Activated T-helper 2 cell treated with anti-CD3 and anti-CD28 coated beads, Interferon-gamma antibody, Interleukin-2, Interleukin-4, amounts not matched to agents 10 μg/mL and 5 μg/mL and 100 μg/mL, durations not matched to agents 14 hours and 24 hours and 36 hours (primary cell): ENCODE measurements at places on chromosomes 7 and 10. TPM values are rescaled to one million over a fixed set of nuclear protein-coding genes. Genes with fewer than 3 reads are reported as not detected.

TNKS2 gene
- 27.2 and 28.1 TPM in 2 replicates for total RNA-seq

TMEM196 gene
- not detected in 2 replicates for total RNA-seq

PKD2L1 gene
- not detected in 2 replicates for total RNA-seq

OR6B1 gene
- not detected in 2 replicates for total RNA-seq

SH2B2 gene
- total RNA-seq = 1.8 and 1.9 TPM in 2 replicates

LARP4B gene
- total RNA-seq = 137 and 152 TPM in 2 replicates

ARHGEF35 gene
- total RNA-seq = 3.6 and 4.1 TPM in 2 replicates

TMEM254 gene
- total RNA-seq = 11.4 and 12.6 TPM in 2 replicates

- no peak overlapping the region for H3K27ac ChIP-seq
- H3K36me3 ChIP-seq = peaks cover 3% of the 10 kb centered on the region
- no peak for DNase-seq
Observed at GRCh38 chr7:25173184-25173583, 48.1 kb upstream of the CYCS start.

DNA sequence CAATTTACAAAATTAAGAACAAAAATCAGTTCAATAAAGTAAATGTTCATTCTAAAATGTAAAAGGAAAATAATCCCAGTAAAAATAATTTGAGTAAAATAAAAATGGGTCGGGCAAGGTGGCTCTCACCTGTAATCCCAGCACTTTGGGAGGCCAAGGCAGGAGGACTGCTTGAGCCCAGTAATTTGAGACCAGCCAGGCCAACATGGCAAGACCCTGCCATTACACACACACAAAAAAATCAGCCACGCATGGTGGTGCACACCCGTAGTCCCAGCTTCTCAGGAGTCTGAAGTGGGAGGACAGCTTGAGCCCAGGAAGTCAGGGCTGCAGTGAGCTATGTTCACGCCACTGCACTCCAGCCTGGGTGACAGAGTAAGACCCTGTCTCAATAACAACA lies 34.4 kb downstream of the CNOT4 start:
- peaks cover 9% of the 10 kb centered on the region for H3K4me1 ChIP-seq
- H3K27ac ChIP-seq = no peak overlapping the region
- no peak for DNase-seq
- H3K4me3 ChIP-seq = no peak overlapping the region
- H3K27me3 ChIP-seq = no peaks in the 10 kb centered on the region
- peaks cover 19% of the 10 kb centered on the region for H3K36me3 ChIP-seq

DNA sequence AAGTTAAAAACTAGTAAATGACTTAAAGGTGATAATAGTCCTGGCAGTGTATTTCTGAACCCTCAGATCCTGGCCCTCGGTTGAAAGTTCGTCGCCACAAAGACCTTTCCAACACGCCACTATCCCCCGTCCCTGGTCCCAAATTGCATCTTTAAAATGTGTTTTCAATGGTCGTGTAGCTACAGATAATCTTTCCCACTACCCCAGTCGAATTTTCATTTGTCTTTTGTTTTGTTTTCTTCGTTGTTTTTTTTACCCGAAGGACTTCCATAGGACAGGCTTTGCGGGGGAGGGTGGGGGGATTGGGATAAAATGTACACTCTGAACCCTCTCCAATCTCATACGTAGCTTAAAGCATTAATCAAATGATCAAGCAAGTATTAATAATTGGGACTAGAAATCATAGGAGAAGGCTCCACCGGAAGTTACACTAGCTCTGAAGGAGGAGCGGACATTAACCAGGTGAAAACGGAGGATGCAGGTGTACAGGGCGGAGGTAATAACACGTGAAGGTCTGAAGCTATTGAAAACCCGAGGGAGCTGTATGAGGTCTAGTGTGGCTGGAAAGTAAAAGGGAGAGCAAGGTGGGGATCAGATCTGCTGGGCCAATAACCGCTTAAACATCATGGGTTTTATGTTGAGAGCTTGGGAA lies 32.8 kb upstream of the PHF14 start:
- peaks cover 14% of the 10 kb centered on the region for H3K4me1 ChIP-seq
- DNase-seq = no peak
- H3K4me3 ChIP-seq = no peak overlapping the region
- H3K27me3 ChIP-seq = no peaks in the 10 kb centered on the region

DNA sequence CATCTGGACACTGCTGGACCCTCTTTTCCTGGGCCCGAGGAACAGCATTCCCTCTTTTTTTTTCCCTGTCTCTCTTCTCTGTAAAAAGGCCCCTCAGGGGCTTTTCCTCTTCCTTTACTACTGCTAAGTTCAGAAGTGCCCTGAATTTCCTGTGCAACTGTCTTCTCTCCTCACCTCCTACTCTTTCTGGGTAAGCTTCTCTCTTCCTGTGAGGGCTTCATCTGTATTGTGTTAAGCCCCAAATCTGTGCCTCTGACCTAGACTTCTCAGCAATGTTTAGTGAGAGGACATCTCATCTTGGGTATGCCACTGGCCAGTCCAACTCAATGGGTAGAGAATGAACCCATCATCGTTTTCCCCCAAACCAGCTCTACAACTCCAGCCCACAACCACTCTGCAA lies 174.2 kb downstream of the PTEN start:
- no peak for DNase-seq
- H3K27ac ChIP-seq = peak overlapping the region; percentile 9
- peaks cover 2% of the 10 kb centered on the region for H3K27me3 ChIP-seq
- no peak overlapping the region for H3K4me3 ChIP-seq
- H3K36me3 ChIP-seq = no peaks in the 10 kb centered on the region

- H3K4me1 ChIP-seq = peaks cover 14% of the 10 kb centered on the region
- H3K27ac ChIP-seq = no peak overlapping the region
- DNase-seq = no peak
- no peak overlapping the region for H3K4me3 ChIP-seq
- H3K36me3 ChIP-seq = no peaks in the 10 kb centered on the region
Observed at GRCh38 chr10:124221356-124222317, 128.2 kb upstream of the CHST15 start.

DNA sequence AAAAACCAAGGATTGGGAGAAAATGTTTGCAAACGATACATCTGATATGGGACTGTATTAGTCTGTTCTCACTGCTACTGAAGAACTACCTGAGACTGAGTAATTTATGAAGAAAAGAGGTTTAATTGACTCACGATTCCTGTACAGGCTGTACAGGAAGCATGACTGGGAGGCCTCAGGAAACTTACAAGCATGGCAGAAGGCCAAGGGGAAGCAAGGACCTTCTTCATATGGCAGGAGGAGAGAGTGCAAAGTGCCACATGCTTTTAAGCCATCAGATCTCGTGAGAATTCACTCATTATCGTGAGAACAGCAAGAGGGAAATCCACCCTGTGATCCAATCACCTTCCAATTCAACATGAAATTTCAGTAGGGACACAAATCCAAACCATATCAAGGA lies 11.0 kb downstream of the ZNF713 start:
- DNase-seq = no peak
- H3K27me3 ChIP-seq = no peaks in the 10 kb centered on the region
- H3K4me1 ChIP-seq = no peaks in the 10 kb centered on the region
- no peak overlapping the region for H3K4me3 ChIP-seq
- no peaks in the 10 kb centered on the region for H3K36me3 ChIP-seq

DNA sequence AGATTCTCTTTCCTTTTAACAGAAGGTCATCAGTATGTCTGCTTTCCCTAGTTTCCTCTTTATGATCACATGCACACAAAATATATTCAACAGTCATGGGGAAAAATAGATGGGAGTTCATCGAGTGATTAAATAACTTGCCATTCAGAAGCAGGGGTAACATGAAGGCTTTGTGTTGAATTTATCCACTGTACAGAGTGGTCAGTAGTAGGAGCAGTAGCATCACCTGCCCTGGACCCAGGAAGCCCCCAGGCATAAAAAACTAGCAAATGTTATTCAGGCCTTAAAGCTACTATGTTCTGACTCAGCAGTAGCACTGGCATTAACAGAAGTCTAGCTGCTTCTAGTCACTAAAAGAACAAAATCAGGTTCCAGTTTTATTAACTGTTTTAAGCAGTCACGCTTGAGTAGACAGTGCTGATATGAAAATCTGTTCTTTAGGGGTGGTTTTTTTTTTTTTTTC lies 31.4 kb upstream of the FAM133B start:
- peak overlapping the region; percentile 37 for H3K4me3 ChIP-seq
- peaks cover 62% of the 10 kb centered on the region for H3K4me1 ChIP-seq
- no peaks in the 10 kb centered on the region for H3K27me3 ChIP-seq
- no peak for DNase-seq
- H3K27ac ChIP-seq = peak overlapping the region; percentile 87
- peaks cover 73% of the 10 kb centered on the region for H3K36me3 ChIP-seq

- H3K4me3 ChIP-seq = no peak overlapping the region
- H3K27ac ChIP-seq = no peak overlapping the region
- no peaks in the 10 kb centered on the region for H3K36me3 ChIP-seq
- H3K27me3 ChIP-seq = no peaks in the 10 kb centered on the region
Observed at GRCh38 chr10:26046073-26046700, 112.2 kb downstream of the MYO3A start.

- no peaks in the 10 kb centered on the region for H3K36me3 ChIP-seq
- no peak overlapping the region for H3K4me3 ChIP-seq
- H3K27ac ChIP-seq = no peak overlapping the region
- no peak for DNase-seq
- peaks cover 4% of the 10 kb centered on the region for H3K27me3 ChIP-seq
Observed at GRCh38 chr7:151529842-151530241, 10.1 kb upstream of the RHEB start.

- DNase-seq = no peak
- peaks cover 21% of the 10 kb centered on the region for H3K27me3 ChIP-seq
- peaks cover 4% of the 10 kb centered on the region for H3K36me3 ChIP-seq
- H3K4me3 ChIP-seq = no peak overlapping the region
- H3K27ac ChIP-seq = no peak overlapping the region
- H3K4me1 ChIP-seq = peaks cover 38% of the 10 kb centered on the region
Observed at GRCh38 chr10:3452173-3452626, 279.6 kb upstream of the PITRM1 start.
